Stimulated activated CD4-positive, alpha-beta T cell treated with anti-CD3 and anti-CD28 coated beads, TNF-alpha, amount 100 ng/mL, for 4 hours (primary cell): ENCODE measurements at places on chromosomes 11 and 22.

GRCh38 chr22:35198738-35199137 lies 58.6 kb upstream of the HMGXB4 start:
- no peak for DNase-seq

DNA sequence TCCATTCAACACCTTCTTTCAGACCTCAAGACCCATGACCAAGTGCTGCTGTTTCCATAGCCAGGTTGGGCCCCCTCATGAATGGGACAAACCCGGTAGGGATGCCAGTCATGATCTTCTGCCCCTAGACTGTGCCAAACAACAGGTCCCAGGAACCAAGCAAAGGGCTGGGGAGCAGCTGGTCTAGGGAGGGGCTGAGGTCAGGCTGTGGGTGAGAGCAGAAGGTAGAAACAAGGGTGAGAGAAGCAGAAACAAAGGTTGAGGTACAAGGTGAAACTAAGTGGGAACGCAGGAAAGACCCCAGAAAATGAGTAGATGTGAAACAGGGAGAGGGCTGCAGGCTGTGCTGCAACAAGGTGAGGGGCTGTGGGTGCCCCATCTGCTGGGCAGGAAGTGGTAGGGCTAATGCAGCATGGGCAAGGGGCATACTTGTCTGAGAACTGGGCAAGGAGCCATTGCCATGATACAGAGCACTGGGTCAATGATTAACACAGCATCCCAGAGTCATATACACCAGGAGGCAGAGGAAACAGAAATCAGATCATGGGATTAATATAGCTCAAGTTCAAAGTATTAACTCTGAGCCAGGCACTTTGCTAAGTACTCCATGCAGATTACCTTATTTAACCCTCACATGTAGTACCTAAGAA lies 45.9 kb downstream of the SLC1A2 start:
- DNase-seq = no peak

GRCh38 chr22:24688256-24688655 lies 85.3 kb downstream of the GGT1 start:
- no peak for DNase-seq

GRCh38 chr11:131025421-131026125 lies 109.3 kb upstream of the SNX19 start:
- no peak for DNase-seq

DNA sequence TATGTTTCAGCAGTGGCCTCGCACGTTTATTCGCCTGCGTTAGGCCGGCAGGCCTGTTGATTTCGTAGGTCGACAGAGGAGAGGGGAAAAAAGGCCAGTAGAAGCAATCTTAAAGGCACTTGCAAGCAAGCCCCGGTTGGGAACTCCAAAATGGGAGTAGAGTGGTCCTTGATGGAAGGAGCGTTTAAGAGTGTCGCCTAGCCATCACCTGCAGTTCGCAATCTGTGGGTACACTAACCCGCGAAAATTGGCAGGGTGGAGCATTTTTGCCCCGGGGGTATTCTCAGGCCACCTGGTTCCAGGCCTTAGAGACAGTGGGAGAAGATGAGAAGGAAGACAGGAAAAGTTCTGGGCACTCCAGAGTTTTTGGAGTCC lies 1.1 kb downstream of the EWSR1 start:
- no peak for DNase-seq

GRCh38 chr11:94654201-94654600 lies 87.0 kb downstream of the PIWIL4 start:
- DNase-seq = no peak

DNA sequence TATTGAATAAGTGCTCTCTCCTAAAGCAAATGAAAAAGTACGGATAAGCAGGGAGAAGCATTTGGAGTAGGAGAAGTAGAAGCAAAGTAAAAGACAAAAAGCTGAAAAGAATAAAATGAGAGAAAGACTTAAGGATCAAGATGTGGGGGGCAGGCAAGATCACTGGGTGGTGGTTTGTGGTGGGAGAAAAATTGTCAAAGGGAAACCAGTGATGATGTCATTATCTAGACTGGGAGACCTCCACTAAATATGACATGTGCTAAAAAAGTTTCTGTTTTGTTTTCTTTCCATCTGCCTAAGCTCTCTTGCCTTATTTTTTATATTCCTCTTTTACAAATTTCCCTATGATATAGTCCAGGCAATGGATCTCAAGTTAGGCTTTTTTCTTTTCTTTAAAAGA lies 14.8 kb upstream of the MAML2 start:
- DNase-seq = no peak

- no peak for DNase-seq
These were observed 185.2 kb upstream of the DDI1 start for GRCh38 chr11:103851166-103851651.

GRCh38 chr11:117437041-117437790 lies 109.6 kb downstream of the CEP164 start:
- no peak for DNase-seq

DNA sequence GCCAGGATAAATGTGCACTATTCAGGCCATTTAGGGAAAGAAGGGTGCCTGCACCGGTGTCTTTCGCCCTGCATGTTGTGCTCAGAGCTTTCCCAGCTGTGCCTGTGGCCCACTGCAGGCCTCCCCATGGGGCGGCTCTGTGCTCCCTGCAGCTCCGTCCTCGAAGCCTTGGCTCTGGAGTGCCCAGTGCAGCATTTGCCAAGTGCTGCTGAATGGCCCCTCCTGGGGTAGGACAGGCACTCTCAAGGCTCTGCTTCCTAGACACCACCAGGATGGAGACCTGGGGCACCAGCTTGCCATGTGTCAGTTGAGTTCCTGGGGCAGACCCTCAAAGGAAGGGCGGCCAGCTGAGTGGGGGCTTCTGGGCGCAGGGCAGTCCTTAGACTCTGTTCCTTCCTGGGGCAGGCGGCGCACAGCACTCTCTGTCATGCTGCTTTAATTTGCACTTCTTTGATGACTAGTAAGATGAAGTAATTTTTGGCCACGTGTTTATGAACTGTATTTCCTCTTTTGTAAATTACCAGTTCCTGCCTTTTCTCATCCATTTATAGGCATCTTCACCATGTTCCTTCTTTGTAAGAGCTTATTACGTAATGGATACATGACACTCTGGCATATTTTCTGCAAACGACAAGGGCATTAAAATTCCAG lies 32.1 kb upstream of the GNB1L start:
- DNase-seq = peak; percentile 20

- no peak for DNase-seq
These were observed 64.6 kb downstream of the ST3GAL4 start for GRCh38 chr11:126419801-126420697.

DNA sequence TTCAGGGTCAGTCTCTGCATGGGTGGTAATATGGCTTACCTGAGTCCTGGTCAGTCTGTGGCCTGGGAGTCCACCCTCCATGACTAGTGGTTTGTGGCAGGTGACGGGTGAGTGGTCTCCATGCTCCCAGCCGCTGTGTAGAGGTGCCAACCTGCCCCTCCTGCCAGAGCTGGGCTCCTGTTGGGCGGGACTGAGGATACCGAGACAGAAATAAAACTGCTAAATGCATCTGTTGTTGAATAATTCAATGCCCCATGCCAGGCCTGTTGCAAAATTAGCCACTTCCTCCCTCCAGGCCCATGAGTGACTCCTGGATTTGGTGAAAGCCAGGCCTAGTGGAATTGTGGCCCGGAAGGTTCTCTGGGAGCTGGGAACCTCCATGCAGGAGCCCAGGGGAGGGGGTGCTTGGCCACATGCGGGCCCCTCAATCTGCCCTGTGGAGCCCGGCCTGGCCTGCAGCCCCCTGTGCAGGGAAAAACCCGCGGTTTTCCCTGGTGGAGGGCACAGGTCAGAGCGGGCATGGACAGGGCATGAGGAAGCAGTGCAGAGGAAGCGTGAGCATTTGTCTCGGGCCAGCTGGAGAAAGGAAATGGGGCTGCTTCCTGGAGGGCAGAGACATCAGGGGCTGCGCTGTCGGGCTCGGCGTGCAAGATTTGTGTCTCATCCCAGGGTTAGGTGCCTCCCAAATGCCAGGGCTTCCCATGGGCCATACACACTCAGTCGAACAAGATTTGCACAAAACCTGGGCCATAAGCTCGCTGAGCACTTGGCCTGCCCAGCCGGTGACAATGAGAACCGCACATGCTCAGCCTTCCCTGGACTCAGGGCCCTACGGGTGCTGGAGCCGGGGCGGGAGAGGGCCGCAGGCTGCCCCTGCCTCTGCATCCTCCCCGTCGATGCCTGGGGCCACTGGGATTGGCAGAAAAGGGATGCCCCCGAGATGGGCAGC lies 66.9 kb downstream of the KCNQ1 start:
- DNase-seq = no peak

DNA sequence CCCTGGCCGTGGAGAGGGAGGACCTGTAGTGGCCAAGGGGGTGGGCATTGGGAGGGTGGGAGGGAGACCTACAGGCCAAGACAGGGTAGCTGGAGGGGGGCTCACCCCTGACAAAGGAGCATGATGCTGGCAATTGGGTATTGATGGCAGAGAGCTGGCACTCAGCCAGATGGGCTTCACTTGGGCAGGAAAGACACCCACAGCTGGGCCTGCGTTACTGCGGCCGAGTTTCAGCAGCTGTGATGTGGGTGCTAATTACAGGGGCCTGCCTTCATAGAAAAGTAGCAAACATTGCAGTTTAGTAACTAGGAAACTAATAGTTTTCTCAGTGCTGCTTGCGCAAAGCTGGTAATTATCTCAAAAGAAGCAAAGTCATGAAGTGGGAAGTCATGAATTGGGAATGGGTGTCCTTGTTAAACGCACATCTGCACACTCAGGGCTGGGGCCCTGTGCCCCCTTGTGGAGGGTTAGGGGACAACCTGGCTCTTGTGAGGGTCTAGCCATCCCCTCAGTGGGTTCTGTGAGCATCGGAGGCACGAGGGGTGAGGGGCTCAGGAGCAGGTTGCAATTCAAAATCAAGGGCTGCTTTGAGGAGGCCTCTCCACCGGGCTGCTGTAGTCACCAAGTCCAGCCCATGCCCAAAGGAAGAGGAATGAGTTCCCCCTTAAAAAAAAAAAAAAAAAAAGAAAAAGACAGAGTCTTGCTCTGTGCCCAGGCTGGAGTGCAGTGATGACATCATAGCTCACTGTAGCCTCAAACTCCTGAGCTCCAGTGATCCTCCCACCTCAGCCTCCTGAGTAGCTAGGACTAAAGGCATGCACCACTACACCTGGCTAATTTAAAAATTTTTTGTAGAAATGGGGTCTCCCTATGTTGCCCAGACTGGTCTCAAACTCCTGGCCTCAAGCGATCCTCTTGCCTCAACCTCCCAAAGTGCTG lies 24.4 kb upstream of the TXNRD2 start:
- no peak for DNase-seq

- DNase-seq = no peak
These were observed 346.6 kb upstream of the NCAM1 start for GRCh38 chr11:112614605-112615004.

DNA sequence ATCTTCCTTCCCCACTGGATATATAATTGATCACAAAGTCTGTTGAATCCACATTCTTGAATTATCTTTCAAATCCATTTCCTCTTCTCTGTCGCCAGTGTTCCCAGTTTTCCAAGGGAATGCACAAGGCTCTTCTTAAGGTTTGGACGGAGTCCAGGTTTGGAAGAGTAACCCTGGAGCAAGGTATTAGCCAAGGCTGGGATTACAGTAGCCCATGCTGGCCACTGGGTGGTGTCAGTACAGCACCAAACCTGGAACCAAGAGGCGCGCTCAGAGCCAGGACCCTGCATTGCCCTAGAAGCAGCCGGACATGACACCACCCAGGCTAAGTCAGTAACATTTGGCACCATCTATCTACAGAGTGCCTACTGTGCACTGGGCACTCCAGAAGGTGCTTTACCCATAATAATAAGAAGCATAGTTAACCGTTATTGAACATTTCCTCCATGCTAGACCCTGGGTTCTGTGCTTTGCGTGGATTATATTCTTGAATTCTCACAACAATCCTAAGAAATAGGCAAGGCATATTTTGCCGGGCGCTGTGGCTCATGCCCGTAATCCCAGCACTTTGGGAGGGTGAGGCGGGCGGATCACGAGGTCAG lies 48.0 kb upstream of the CLPB start:
- DNase-seq = peak; percentile 11

DNA sequence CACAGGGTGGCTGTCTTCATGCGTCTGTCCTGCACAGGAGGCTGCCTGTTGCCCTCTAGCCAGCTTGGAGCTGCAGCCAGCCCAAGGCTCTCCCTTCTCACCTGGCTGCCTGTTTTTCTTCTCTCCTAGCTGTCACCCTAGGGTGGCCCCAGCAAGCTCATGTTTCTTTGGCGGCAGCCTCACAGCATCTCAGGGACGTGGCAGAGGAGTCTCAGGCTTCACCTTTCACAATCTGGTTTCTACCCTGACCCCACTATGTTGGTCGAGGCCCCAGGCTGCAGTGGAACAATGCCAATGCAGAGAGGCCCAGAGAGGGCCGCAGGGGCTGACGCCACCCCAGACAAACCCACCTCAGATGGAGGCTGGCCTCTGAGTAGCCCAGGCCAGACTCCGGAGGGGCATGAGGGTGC lies 2.5 kb upstream of the CLDN5 start:
- no peak for DNase-seq

- peak; percentile 47 for DNase-seq
These were observed at the start of gene PDE3B for GRCh38 chr11:14643697-14644225. TSS of gene PDE3B (plus strand) at chr11:14643804. CDS start at chr11:14644076, 272 bp downstream.

GRCh38 chr11:75031771-75032549 lies 43.2 kb downstream of the NEU3 start:
- DNase-seq = peak; percentile 26

- no peak for DNase-seq
These were observed 1.9 kb downstream of the NEAT1 start for GRCh38 chr11:65424205-65425104.

DNA sequence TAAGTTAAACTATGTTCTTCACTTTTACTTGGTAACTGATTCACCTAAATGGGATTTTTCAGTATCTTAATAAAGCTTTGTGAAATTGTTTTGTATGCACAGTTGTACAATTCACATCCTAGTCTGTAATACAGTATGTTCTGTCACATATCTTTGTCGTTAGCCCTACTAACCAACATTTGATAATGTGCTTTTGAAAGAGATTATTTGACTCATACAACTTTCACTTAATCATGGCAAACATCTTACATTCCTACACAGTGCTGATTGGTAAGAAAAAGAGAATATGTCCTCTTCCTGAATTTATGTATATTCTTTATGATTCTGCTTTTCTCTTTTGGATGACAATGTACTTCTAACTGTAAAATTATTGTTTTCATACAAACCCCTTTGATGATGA lies 234.5 kb downstream of the METTL15 start:
- DNase-seq = no peak

- no peak for DNase-seq
These were observed 533.1 kb downstream of the ETS1 start for GRCh38 chr11:128053981-128054931.

- no peak for DNase-seq
These were observed 636 bp upstream of the PHOX2A start for GRCh38 chr11:72244361-72245262.

DNA sequence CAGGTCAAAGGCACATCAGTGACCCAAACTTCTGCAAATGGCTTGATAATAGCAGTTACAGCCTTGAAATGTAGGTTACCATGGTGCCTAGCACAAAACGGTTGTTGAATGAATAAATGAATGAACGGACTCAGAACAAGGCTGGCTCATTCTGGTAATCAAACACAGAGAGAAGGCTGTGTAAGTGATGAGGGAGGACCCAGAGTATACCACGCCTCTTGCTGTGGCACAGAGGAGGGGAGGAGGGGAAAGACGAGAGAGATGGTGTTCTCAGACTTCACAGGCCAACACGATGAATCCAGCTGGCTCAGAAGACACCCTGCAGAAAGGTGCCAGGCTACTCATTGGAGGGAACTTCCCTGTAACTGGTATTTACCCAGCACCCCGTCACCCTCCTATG lies 38.3 kb downstream of the PC start:
- DNase-seq = no peak

- DNase-seq = no peak
These were observed 38.6 kb downstream of the ETS1 start for GRCh38 chr11:128548649-128549255.
